ENCODE measurements at places on chromosomes 11 and 22.

GRCh38 chr11:77198440-77198849 is 70.4 kb downstream of the MYO7A start:
- peak; percentile 41 for DNase-seq

GRCh38 chr22:44642096-44642644 is 59.8 kb upstream of the PRR5 start:
- DNase-seq: no peak

DNA sequence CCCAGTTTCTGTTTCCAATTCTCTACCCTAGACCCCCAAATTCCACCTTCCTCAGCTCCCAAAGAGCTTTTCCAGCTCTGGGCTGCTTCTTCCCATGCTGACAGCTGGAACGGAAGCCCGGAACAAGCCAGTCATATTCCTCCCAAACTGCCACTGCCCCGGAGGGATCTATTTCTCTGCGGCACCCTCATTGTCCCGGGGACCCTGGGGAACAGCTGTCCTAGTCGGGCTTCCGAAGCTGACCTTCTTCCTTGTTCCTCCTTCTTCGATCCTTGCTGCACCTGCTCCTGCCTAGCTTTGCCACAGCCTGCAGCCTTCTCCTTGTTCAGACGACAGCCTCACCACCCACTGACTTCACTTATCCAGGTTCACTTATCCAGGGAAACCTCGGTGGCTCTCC is 105.7 kb downstream of the TSPAN18 start:
- no peak for DNase-seq

- peak; percentile 18 for DNase-seq
Measured at GRCh38 chr22:46619830-46620501, at the start of gene GRAMD4. TSS of gene GRAMD4 (plus strand) at chr22:46620386. CDS start at chr22:46626800, 6,414 bp downstream.

- DNase-seq: no peak
Measured at GRCh38 chr22:48343461-48343860, 1484.2 kb downstream of the BRD1 start.

All from HepG2 (cell line).